ENCODE measurements at places on chromosomes 12 and 14.

GRCh38 chr12:96263449-96263902 is 69.3 kb downstream of the ELK3 start:
- DNase-seq, result no peak

DNA sequence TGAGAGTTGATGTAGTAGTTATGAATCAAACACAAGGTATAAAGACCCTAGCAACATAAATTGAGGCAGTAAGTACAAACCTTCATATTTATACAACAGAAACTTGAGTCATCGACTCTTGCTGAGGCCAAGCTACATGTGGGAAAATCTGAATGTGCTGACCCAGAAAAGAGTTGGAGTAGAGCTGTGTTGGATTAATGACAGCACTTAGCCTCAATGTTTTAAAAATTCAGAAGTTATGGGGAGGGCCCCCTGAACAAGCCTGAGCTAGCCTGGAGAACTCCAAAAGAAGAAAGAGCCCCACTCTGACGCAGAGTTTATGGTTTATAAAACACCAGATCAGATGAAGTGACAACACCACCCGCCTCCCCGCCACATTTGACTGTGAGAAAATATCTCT is 100.0 kb downstream of the DUSP6 start:
- no peak for DNase-seq

- DNase-seq, result no peak
Measured at GRCh38 chr14:99838639-99839134, 45.5 kb downstream of the EML1 start.

DNA sequence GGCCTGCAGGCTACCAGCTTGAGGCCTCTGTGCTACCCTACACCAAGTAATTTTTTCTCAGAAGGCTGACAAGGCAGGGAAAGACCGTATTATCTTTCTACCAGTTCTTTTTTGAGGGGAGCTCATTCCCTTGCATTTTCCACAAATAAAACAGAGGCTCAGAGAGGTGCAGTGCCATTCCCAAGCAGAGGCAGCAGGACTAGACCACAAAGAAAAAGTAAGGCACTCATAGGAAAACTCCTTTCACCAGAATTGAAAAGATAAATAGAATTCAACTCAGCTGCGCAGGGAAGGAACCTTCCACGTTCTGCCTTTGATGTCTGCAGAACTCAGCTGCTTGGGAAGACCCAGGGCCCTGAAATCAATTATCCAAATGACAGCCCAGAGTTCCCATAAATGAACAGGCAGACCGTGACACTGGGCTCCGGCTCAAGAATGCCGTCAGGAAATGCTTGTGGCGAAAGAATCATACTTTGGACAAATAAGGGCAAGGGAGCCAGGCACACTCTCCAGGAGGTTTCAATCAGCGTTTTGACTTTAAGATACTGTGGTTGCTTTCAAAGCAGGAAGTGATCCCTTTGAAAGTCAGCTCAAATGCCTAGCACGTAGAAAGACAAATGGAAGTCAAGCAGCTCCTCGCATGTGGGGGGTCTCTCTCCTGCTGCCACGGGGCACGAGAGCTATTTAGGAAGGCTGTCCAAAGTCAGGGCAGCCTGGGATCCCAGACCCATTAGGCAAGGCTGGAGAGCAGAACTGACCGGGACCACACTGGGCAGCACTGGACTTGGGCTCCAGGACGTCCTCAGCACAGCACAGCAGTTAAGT is 14.0 kb downstream of the KCTD10 start:
- no peak for DNase-seq

GRCh38 chr14:37797675-37798074 is 202.2 kb downstream of the TTC6 start:
- no peak for DNase-seq

All from CD4-positive, CD25-positive, alpha-beta regulatory T cell (primary cell).